ENCODE measurements at places on chromosomes 13 and 19.

- H3K4me3 ChIP-seq = no peak overlapping the region
- no peak overlapping the region for H3K27ac ChIP-seq
- no peak for DNase-seq
- H3K4me1 ChIP-seq = no peaks in the 10 kb centered on the region
- no peaks in the 10 kb centered on the region for H3K27me3 ChIP-seq
Measured at GRCh38 chr19:35519291-35519690, 5.8 kb upstream of the DMKN start.

- DNase-seq = peak; percentile 63
- H3K36me3 ChIP-seq = no peaks in the 10 kb centered on the region
Measured at GRCh38 chr19:16594681-16595091, 22.5 kb upstream of the SLC35E1 start.

DNA sequence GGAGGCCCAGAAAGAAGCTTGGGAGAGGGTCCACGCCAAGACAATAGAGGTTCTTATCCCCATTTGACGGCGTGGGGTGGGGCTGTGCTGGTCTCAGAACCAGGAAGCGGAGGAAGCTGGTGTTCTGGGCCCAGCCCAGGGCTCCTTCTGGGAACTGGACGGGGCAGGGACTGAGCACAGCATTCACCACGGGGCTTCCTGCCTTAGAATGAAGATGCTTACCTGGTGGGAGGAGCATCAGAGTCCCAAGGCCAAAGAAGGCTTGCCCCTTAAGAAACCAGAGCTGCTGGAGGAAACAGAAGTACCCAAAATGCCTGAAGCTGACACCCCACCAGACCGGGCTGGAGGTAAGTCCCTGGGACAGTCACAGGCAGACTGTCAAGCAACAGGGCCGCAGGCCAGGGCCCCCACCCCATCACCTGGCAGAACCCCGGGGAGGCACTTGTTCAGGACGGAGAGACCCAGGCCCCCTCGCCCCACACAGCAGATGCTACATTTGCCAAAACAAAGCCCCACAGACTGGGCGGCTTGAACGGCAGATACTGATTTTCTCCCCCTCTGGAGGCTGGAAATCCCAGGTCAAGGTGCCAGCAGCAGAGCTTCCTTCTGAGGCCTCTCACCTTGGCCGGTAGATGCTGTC, 17.8 kb upstream of the IGLON5 start:
- no peak for DNase-seq
- no peak overlapping the region for H3K4me3 ChIP-seq
- H3K36me3 ChIP-seq = no peaks in the 10 kb centered on the region
- H3K27ac ChIP-seq = no peak overlapping the region
- H3K27me3 ChIP-seq = no peaks in the 10 kb centered on the region

GRCh38 chr13:99078017-99078771, 100.3 kb upstream of the DOCK9 start:
- no peaks in the 10 kb centered on the region for H3K36me3 ChIP-seq
- no peak overlapping the region for H3K4me3 ChIP-seq

DNA sequence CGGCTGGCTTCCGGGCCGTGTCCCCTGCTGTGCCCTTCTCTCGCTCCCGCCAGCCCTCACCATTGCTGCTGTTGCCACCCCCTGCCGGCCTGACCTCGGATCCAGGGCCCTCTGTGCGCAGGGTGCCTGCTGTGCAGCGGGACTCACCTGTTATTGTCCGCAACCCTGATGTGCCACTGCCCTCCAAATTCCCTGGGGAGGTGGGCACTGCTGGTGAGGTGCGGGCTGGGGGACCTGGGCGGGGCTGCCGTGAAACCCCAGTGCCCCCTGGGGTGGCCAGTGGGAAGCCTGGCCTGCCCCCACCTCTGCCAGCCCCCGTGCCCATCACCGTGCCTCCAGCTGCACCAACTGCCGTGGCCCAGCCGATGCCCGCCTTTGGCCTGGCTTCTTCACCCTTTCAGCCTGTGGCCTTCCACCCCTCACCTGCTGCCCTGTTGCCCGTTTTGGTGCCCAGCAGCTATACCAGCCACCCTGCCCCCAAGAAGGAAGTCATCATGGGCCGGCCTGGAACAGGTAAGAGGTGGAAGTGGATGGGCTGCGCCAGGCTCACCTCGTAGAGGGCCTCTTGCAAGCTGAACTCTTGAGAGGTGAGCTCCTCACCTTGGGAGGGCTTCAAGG, 5.1 kb downstream of the CIC start:
- no peak for DNase-seq
- H3K4me1 ChIP-seq = peaks cover 36% of the 10 kb centered on the region
- H3K4me3 ChIP-seq = no peak overlapping the region
- H3K27ac ChIP-seq = no peak overlapping the region

DNA sequence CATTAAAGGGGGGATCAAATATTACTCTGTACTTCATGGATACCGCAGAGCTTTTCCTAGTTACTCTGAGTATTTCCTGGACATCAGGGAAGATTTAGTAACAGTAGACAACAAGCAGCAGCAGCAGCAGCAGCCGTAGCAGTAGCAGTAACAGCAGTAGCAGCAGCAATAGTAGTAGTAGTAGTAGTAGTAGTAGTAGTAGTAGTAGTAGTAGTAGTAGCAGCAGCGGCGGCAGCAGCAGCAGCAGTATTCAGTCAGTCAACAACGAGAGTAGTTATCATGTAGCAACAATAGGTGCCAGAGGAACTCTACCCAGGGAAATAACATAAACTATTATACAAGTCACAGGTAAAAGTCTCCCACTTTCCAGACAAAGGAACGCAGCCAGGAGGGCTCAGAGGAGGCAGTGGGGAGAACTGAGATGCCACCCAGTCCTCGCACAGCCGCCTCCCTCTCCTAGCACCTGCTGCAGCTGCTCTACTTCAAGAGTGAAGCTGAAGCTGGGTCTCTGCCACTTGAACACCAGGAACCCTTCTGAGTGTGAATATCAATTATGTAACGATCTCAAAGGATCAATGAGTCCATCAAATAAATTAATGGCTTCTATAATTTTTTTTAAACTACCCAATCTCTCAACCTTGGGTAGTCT, 1.3 kb upstream of the DOCK9 start:
- peaks cover 12% of the 10 kb centered on the region for H3K4me1 ChIP-seq
- no peak for DNase-seq
- no peaks in the 10 kb centered on the region for H3K36me3 ChIP-seq
- no peak overlapping the region for H3K27ac ChIP-seq
- H3K27me3 ChIP-seq = no peaks in the 10 kb centered on the region

DNA sequence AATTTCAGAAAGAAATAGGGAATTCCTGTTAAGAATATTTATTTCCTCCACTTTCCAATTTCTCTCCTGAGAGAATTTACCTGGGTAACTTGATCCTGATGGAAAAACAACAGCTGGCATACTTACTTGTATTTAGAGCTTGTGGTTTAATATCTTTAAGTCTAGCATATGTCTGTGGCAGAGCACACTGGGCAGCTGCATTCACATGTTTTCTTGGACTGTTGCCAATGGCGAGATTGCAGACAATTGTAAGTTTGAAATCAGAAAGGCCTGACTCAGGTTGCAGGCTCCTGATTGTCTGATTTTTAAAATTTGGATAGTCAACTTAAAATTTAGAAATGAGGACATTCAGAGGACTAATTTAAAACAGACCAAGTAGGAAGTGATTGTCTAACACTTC, 66.9 kb downstream of the NHLRC3 start:
- H3K4me1 ChIP-seq = no peaks in the 10 kb centered on the region
- H3K36me3 ChIP-seq = no peaks in the 10 kb centered on the region
- H3K4me3 ChIP-seq = no peak overlapping the region
- H3K27ac ChIP-seq = no peak overlapping the region

- peaks cover 8% of the 10 kb centered on the region for H3K4me1 ChIP-seq
- no peaks in the 10 kb centered on the region for H3K27me3 ChIP-seq
- H3K36me3 ChIP-seq = no peaks in the 10 kb centered on the region
Measured at GRCh38 chr19:6516659-6517291, 14.1 kb upstream of the TNFSF9 start.

DNA sequence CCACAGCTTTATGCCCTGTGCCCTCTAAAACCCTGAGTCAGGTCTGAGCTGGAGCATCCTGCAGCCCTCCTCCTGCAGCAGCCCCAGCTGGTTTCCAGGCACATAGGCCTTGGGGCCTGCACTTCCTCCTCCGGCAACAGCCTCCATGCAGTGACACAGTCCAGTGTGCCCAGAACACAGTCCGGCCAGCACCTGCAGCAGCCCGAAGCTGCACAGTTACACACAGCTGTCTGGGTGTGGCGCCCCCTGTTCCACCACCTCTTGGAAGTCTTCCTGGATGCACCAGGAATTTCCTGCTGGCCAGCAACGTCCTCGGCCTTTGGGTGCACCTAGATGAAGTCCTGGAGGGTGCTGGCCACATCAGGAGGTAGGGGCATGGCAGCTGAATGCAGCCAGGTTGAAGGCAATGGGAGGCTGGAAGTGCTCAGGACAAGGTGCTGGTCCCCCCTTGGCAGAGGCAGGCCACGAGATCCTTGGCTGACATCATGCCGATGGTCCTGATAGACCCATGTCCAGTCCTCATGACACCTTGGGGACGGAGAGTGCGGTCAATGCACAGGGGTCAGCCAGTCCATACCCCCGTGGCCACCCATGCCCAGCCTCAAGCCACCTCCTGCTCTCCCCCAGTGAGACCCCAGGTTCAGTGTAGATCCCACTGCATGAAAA, 27.1 kb upstream of the PARP4 start:
- no peak overlapping the region for H3K27ac ChIP-seq
- no peaks in the 10 kb centered on the region for H3K27me3 ChIP-seq
- no peak for DNase-seq
- no peak overlapping the region for H3K4me3 ChIP-seq
- no peaks in the 10 kb centered on the region for H3K36me3 ChIP-seq

GRCh38 chr19:39827216-39827615, 6.7 kb downstream of the DYRK1B start:
- no peak overlapping the region for H3K27ac ChIP-seq
- peaks cover 46% of the 10 kb centered on the region for H3K36me3 ChIP-seq
- no peak for DNase-seq
- H3K4me3 ChIP-seq = no peak overlapping the region

DNA sequence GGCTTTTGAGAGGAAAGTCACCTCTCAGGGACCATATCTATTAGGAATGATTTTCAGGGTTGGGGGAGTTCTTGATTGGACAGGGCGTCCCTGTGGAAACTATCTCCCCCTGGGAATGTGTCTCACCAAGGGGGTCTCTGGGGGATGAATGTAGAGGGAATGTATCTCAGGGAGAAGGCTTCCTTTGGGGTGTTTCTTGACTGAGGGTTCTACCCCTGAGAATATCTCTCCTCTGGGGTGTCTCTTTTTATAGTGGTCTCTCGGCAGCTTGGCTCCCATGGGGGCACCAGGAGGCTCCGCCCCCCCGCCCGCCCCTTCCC, 1.0 kb downstream of the RTBDN start:
- H3K4me1 ChIP-seq = peaks cover 5% of the 10 kb centered on the region
- H3K27ac ChIP-seq = no peak overlapping the region
- DNase-seq = no peak
- peaks cover 15% of the 10 kb centered on the region for H3K27me3 ChIP-seq

DNA sequence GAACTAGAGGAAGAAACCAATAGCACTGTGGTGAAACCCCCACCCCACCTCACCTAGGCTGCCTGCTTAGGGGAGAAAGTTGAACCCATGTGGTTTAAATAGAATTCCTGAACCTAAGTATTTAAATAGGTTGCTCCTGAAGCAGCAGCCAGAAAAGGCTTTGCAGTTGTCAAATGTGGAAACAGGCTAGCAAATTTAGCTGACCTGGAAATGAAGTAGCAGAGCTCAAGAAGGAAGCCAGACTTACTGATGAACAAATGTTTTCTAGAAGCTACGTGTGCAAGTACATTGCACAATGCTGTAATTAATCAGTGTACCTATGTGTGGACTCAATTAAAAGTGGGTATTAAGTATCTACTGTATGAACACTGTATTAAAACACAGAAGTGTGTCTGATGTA, 61.3 kb downstream of the SCEL start:
- H3K36me3 ChIP-seq = no peaks in the 10 kb centered on the region
- H3K4me3 ChIP-seq = no peak overlapping the region
- no peak overlapping the region for H3K27ac ChIP-seq
- H3K4me1 ChIP-seq = no peaks in the 10 kb centered on the region
- no peak for DNase-seq

GRCh38 chr19:3932931-3933810, at the start of gene NMRK2:
NMRK2 (plus strand) TSS chr19:3933069; CDS start chr19:3933672, 603 bp downstream.
- no peaks in the 10 kb centered on the region for H3K36me3 ChIP-seq
- H3K27me3 ChIP-seq = no peaks in the 10 kb centered on the region
- DNase-seq = no peak
- H3K4me3 ChIP-seq = no peak within 1 kb of the TSS
- no peak within 1 kb of the TSS for H3K27ac ChIP-seq

DNA sequence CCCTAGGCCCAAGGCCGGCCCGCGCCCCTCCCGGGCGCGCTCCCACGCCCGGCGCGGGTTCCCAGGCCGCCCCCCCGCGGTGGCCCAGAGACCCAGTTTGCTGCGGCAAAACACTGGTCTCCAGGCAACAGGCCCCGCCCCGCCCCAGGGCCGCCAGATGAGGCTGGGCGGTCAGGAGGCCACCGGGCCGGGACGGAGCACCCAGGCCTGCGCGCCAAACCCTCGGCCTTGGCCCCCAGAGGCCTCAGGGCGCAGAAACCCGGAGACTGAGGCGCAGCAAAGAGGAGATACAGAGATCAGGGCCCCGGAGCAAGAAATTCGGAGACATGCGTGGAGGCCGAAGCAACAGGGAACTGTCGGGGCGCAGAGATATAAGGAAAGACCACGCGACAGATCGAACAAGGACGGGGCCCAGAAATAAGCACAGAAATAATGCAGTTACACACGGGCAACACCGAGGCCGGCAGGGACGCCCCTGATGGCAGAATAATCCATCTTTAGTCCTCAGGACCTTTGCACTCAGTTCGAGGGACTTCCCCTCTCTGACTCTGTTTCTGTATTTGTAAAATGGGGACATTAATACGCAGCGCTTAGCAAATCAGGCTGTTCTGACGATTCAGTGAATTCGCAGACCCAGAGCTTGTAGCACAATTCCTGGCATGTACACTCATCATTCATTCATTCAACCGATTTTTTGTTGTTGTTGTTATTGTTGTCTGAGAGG, 20.8 kb upstream of the ERCC1 start:
- peaks cover 21% of the 10 kb centered on the region for H3K4me1 ChIP-seq
- H3K27ac ChIP-seq = peak overlapping the region; percentile 63
- no peaks in the 10 kb centered on the region for H3K36me3 ChIP-seq
- H3K4me3 ChIP-seq = peak overlapping the region; percentile 32

GRCh38 chr13:62643799-62644524, 1228.3 kb upstream of the PCDH20 start:
- H3K36me3 ChIP-seq = no peaks in the 10 kb centered on the region
- no peaks in the 10 kb centered on the region for H3K4me1 ChIP-seq

DNA sequence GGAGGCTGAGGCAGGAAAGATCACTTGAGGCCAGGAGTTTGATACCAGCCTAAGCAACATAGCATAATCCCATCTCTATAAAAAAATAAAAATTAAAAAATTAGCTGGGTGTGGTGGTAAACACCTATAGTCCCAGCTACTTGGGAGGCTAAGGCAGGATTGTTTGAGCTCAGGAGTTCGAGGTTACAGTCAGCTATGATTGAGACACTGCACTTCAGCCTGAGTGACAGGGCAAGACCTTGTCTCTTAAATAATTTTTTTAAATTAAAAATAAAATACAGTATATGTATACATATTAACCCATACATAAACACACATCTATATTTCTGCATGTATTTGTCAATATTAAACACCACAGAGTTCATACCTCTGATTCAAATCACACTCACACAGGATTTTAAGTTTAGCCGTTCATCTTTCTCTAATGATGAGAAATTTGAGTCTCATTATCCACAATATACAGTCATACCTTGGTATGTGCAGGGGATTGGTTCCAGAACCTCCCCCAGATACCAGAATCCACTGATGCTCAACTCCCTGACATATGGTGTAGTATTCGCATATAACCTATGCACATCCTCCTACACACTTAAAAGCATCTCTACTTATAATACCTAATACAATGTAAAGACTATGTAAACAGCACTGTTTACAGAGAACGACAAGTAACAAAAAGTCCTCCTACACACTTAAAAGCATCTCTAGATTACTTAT, 44.7 kb downstream of the PSPC1 start:
- DNase-seq = no peak
- peaks cover 48% of the 10 kb centered on the region for H3K36me3 ChIP-seq
- H3K27me3 ChIP-seq = no peaks in the 10 kb centered on the region
